C1 segment of cervical spinal cord (tissue), 14 donors: ENCODE measurements at places on chromosomes 6 and 20.
A peak's percentile ranks its signal among the peaks of the same experiment; 100 is the strongest.

DNA sequence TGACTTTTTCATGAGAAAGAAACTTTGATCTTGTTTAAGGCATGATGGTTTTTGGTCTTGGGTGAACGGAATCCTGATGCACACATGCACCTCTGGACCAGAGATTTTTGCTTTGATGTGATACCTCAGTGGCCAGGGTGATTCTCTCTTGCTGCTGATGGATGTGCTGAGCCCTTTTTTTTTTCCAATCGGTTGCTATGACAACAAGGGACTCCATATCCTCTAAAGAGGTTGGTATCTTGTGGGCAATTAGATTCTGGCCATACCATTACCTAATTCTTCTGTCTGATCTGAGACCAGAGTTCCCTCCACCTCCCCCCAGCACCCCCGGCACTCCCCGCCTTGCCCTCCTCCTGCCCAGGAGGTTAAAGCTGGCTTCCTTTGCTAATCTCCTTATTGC, 24.9 kb downstream of the PDYN start:
- DNase-seq, result no peak

DNA sequence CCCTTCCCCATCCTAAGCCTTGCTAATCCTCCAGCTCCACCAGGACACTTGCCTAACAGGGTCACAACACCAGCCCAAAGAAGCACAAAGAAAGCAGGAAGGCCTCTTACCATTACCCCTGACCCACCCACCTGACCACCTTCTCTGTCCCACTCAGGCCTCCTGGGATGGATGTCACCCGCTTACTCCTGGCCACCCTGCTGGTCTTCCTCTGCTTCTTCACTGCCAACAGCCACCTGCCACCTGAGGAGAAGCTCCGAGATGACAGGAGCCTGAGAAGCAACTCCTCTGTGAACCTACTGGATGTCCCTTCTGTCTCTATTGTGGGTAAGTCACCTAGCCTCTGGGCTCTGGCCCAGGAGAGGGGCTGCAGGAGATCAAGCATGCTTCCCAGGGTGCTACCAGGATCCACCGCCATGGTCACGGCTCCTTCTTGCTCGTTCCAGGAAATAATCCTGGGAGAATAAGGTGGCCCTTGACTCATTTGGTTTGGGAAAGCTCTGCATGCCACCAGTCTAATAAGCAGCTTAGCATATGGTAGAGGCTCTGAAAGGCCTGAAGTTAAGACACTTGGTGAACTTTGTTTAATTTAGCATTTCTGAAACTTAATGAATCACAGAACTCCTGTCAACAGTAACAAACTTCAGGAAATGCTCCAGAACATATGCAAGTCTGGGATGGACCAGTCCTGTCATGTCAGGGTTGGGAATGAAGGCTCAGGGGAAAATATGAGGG, 19.2 kb downstream of the ASIP start:
- DNase-seq, result no peak

- no peak for DNase-seq
Measured at GRCh38 chr6:75250552-75250951, 7.0 kb upstream of the COX7A2 start.

DNA sequence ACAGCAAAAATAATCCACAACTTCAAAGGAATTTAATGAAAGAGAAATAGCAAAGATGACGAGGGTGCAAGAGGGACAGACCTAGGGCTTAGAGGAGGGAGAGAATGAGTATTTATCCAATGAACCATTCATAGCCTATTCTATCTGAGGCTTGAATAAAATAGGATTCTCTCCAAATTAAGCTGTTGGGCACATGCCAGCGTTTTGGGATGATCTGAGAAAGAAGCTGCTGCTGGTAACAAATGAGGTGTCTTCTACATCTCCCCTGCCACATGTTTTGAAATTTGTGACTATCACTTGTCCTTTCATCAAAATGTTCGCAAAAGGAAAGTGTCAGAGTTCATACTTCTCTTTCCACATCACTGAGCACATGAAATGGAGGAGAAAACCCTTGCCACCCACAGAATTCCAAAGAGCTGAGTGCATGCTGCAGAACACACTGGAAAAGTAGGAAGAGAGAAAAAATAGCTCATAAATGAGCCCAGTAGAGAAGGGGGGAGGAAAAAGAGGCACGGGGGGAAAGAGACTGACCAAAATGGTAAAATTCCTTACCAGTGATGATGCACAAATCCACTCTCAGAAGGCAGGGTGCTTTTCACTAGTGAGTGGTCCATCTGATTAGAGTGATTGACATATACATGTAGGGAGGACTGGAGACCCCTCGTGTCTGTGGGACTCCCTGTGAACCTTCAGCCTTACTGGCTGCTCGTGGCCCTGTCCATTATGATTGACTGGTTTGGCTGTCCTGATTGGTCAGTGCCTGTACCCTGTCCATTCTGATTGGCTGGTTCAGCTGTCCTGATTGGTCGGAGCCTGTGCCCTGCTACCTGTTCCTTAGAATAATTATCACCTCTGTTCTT, 180.5 kb downstream of the OGFRL1 start:
- DNase-seq, result no peak

DNA sequence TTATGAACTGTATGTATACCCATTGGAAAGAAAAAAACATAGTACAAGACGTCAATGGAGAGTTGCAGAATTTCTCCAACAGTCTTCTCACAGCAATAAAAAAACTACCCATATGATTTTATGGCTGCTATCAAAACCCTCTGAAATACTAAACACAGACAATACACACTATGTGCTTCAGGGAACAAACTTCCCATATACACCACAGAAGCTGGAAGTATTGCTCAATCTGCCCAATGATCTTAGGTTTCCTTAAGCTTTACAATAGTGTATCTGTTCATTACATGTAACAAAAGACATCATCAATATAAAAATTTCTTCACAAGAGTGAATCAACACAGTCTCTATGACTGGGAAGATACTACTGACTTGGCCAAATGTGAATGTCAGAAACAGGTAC, 150.5 kb downstream of the TBC1D32 start:
- DNase-seq, result no peak

DNA sequence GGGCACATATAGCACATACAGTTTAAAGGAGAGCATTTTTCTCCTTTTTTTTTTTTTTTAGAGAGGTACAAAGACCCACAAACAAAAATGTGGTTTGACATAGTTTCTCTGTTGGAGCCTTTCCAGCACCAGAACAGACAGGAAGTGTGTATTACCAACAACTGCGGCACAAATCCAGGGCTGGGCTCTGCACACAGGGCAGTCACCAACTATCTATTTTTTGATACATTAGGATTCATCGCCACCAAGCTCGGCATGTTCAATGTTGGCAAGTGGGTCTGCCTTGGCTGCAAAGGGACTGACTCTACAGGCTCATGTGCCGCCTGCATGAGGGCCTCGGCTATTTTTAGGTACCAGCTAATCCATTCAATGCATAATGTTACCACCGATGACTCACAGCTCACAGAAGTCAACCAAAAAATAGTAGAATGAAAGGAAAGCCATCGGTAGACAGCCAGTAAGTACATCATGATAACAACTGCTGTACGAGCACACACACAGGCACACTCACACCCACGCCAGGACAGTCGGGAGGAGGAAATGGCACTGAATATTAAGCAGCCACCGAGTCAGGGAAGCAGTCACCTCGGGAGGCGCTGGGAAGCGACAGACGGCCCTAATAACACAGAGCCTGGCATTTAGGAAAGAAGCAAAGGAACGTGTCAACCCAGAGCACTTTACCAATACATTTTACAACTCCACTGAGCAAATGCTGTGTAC, 81.6 kb downstream of the GMPR start:
- peak; percentile 80 for DNase-seq

- no peak for DNase-seq
Measured at GRCh38 chr20:32451682-32452461, 93.7 kb downstream of the ASXL1 start.

DNA sequence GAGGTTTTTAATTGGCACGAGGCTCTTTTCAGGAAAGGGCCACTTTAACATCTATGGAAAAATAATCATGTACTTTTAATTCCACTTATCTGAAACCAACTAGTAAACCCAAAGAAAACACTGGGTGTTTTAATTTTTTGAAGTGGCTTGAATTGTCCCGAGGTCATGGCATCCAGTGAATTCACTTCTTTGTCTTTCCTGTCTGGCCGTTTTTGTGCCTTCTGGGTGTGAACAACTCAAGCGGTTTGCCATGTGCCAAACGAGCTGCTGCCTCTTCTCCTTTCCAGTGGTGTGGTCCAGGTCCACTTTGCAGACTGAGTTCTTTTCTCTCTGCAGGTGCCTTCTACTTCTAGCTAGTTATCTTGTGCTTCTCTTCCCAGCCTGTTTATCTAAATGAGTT, 117.5 kb downstream of the PLCB4 start:
- DNase-seq, result no peak

DNA sequence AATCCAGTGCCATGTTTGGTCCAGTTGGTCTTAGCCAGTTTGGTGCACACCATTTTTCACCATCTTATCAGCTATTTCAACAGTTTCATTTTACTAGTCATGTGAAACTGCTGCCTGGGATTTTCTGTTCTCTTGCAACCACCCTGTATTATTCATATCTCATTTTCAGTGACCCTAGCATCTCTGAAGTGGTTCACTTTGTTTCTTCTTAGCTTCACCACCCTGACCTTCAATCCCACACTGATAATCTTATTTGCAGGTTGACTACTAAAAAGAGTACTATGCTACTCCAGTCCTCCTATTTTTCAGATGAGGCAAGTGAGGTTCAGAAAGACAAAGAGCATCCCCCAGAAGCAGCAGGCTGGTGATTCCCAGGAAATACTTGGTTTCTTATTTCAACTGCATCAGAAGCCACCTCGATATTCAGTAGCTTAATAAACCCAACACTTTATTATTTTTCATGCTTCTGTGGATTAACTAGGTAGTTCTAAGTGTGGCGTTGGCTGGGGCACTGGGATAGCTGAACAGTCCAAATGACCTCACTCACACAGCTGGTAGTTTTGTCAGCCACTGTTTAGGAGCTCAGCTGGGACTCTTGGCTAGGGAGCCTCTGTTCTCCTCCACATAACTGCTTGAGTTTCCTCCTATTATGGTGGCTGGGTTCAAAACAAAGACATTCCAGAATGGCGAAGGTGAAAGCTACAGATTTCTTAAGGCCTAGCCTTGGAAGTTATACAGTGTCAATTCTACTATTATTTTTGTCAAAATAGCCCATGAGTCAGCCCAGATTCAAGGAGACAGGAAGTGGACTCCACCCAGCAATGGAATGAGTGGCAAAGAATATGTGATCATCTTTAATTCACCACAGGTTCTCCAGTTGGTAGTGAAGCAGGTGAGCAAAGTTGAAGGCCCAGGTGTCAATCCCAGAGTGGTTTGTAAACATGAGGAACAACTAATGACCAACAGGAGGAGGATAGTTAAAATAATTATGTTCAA, 40.6 kb downstream of the BPIFB4 start:
- DNase-seq, result no peak

GRCh38 chr6:57141451-57142177, 30.5 kb upstream of the BAG2 start:
- DNase-seq, result no peak

DNA sequence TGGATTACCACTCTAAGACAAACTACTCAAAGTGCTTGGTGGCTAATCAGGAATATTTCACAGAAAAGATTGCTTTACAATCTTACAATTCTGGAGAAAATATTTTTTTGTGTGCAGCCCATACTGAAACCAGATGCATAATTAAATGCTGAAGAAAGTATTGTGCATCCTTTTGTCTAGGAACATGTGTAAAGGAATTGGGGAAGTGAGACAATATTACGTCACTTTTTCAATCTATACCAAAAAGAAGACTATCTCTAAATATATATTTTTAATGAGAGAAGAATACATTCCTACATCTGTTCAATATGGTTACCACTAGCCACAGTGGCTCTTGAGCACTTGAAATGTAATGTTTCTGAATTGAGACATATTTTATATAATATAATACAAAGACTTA, 992.5 kb upstream of the ADGRB3 start:
- DNase-seq, result no peak

DNA sequence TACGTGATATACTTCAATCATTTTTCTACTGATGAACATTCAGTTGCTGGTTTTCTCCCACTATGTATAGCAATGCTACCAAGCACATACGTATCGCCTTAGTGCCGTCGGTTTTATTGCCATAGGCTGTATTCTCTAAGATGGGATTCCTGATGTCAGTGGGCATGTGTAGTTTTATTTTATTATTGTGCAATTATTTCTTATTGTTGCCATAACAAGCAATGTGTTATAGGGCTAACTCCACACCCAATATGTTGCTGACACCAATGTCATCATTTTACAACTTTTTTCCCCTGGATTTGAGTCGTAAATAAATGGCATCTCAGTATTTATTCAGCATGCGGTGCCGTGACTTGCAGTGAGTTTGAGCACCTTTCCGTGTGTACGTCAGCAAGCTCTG, 10.8 kb upstream of the DACT2 start:
- DNase-seq, result no peak

DNA sequence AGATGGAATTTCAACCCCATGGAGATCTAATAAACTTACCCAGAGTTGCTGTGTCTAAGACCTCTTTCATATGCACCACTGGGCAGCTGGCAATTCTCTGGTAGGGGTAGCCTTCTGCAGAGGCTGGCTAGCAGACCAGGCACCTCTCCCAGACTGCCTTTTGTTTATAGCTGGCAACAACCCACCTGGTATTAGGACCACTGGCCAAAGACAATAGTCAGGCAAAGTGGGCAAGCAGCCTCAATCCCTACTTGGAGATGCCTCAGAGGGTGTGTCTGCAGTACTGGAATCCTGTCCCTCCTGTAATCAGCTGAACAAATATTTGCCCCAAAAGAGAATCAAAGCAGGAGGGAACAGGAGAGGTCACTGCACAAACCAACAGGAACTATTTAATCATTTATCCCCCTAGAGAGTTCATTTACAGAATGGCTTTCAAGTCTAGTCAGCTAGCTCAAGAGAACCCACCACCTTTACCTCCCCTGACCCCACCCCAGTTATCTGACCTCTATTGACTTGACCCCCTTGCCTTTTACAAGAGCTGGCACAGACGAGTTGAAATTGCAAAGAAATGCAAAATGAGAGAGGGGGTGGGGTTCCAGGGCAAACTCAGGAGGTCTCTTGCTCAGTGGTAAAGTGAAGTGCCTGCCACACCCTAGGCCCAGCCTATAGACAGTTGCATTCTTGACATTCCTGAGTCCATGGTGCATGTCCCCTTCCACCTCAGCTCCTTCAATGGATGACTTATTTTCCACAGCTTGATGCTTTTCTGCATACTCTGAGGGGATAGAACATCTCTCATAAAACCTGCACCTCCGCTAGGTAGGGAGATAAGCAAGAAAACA, 2.8 kb downstream of the BCL2L1 start:
- peak; percentile 40 for DNase-seq
